ENCODE measurements at places on chromosomes 16 and 17.
A peak's percentile ranks its signal among the peaks of the same experiment; 100 is the strongest.

DNA sequence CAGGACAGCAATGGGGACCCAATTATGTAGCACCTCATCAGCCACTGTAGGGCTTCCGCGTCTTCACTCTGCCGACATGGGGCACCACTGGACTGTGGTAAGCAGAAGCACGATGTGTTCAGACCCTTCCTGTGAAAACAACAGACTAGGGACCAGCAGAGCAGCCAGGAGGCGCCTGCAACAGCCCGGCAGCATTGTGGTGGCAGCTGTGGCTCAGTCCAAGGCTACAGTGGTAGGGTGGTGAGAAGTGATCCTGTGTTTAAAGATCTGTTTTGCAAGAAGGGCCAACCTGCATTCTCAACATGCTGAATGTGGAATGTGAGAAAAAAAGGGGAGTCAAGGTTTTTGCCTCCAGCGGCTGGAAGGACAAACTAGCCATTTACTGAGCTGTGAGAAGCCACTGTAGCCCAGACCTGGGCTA lies 80.8 kb downstream of the GAS7 start:
- DNase-seq, result no peak

DNA sequence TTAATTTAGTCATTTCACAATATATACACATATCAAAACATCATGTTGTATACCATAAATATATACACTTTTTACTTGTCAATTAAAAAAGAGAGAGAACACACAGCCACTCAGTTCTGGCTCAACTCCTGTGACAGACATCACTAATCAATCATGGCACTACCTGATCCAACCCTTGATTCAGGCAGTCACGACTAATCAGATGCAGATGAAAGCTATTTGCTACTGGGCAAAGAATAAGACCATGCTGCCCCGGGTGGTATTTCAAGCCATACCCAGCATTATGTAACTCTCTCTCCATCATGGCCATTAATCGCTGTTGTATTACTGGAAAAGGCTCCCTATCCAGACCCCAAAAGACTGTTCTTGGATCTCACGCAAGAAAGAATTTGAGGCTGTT lies 345.7 kb downstream of the HAPSTR1 start:
- no peak for DNase-seq

DNA sequence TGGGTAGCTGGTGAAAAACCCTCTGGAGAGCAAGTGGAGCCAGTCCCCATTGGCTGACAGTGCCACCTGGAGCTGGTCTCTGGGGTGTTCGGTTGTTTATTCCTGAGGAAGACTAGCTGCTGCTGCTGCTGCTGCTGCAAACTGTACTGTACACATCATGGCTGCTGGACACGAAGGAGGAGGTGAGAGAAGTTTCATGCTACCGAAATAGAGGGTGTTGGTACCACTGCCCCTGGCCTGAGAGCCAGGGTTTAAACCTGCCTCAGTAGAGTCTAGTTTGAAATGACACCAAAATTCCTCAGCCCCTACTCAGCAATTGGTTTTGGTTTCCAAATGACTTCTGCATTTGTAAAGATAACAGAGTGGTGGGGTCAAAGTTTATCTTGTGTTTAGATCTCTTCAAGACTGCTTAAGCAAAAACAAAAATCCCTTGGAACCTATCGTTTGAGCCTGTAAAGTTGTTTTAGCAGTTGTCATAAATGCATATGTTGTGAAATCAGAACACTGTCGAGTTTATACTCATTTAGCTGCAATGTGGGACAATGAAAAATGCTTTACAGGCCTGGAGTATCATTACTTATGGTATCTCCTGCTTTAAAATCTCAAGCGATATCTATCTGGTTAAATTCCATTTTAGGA lies 40.8 kb downstream of the CYB5B start:
- DNase-seq, result no peak

DNA sequence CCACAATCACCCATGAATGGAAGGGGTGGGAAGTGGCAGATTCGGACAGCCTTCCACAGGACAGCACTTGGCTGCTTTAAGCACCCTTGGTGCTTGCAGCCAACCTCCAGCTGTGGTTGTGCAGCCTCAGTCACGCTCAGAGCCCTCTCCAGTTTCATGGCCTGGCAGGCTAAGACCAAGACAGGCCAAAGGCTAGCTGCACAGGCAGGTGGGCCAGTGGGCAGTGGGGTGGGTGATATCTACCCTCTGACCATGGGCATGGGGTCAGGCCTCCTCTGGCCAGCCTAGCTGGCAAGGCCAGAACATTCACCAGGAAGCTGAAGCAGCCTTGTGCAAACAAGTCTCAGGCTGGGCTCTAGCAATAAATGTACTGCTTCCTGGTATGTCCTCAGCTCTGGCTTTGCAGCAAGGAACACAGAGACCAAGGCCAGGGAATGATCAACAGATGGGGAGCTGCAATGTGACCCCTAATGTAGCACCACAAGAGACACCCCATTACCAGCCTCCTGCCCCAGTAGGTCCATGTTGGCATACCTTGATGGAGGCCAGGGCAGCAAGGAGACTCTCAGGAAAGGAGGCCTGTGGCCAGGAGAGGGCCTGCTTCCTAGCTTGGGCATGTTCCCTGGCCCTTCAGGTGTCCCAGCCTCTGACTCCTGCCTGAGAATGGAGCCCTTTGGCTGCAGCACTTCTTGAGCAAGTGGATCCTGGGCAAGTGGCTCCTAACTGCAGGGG lies 20.9 kb downstream of the HSD11B2 start:
- DNase-seq, result no peak

- DNase-seq, result no peak
These were observed 338 bp downstream of the MAPK3 start for GRCh38 chr16:30122604-30123160.

DNA sequence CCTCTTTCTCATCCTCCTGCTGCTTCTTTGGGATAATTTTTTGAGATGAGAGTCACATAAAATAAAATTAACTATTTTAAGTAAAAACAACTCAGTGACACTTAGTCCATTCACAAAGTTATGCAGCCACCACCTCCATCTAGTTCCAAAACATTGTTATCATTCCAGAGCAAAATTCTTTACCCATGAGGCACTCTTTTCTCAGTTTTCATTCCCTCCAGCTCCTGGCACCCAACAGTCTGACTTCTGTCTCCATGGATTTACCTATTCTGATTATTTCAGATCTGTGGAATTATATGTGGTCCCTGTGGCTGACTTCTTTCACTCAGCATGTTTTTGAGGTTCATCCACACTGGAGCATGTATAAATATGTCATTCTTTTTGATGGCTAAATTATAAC lies 239.9 kb upstream of the DYNLRB2 start:
- DNase-seq, result no peak

DNA sequence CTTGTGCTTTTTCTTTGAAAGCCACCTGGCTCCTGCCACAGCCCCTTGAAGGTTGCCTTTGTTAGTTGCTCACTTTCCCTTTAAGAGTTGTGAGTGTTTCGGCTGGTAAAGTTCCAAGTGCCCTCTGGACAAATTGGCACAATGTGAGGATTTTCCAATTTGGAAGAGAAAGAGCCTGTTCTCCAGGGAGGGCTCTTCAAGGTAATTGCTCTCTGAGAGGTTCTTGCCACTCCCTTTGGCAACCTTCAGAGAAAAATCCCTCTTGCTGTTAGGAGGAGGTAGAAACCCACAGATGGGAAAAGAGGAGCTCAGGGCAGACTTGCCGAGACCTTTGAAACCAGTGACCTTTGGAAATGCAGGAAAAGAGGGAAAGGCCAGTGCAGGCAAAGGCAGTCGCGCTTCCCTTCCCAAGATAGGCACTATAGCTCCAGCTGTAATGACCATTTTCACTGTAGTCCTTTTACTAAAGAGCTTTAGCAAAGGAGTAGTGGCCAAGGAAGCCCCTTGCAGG lies 49.0 kb upstream of the AKAP1 start:
- DNase-seq, result peak; percentile 3

GRCh38 chr16:17228048-17228707 lies 242.6 kb downstream of the XYLT1 start:
- no peak for DNase-seq

GRCh38 chr17:78226759-78227454 lies 4.5 kb upstream of the TMEM235 start:
- DNase-seq, result no peak

- no peak for DNase-seq
These were observed 1.9 kb downstream of the CLCN7 start for GRCh38 chr16:1472974-1473373.

- no peak for DNase-seq
These were observed 13.7 kb downstream of the TRPV2 start for GRCh38 chr17:16429083-16429482.

- DNase-seq, result peak; percentile 76
These were observed at the start of gene CYB5D1 for GRCh38 chr17:7857713-7858521. Gene CYB5D1 (plus strand): TSS chr17:7858003. CDS start chr17:7858135, 132 bp downstream.

DNA sequence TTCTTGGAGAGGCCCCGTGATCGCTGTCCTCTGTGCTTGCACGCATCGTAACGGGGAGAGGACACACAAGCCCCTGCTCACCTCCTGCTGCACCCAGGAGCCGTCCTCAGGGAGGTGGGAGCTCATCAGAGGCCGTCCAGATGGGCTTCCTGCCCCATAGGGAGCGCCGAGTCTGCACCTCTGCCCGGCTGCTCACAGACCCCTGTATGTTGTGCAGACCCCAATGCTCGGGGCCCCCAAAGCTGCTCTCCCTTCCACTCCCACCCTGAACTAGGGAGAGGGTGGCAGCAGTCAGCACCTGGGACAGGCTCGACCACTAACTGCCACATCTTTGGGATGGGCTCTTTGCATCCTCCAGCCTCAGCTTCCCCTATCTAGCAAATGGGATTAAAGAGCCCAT lies 4.4 kb upstream of the ZNF469 start:
- no peak for DNase-seq

- no peak for DNase-seq
These were observed 14.2 kb upstream of the SLC6A2 start for GRCh38 chr16:55641430-55642056.

- DNase-seq, result no peak
These were observed 1.2 kb upstream of the GPT2 start for GRCh38 chr16:46882940-46883307.

Measured in NCI-H1048 (cell line).